ENCODE measurements at places on chromosomes 2 and 18. TPM values are rescaled to one million over a fixed set of nuclear protein-coding genes. Genes with fewer than 3 reads are reported as not detected.
A peak's percentile ranks its signal among the peaks of the same experiment; 100 is the strongest.

GRCh38 chr2:224580248-224580647, 4.9 kb downstream of the CUL3 start:
- DNase-seq = no peak

GRCh38 chr2:118185210-118186109, 97.2 kb downstream of the INSIG2 start:
- DNase-seq = peak; percentile 48

DNA sequence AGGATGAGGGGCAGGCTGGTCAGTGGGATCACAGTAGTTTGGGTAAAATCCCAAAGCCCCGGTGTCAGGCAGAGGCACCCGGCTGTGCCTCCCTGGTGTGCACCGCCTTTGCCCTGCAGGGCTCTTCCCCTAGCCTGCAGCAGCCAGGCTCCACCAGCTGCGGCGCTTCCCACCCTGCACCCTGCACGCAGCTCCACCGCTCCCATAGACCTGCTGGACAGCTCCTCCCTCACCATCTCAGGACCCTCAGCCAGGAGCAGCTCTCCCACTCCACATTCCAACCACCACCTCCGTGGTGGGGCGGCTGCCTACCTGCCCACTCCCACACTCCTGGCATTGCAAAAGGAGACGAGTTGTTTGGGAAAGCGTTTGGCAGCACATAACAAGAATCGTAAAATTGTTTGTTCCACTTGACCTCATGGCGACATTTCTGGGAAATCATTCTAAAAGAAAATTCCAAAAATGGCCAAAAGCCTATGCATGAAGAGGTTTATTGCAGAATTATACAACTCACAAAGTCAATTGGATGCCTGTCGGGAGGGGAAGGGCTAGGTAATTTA, 287.4 kb upstream of the HDAC4 start:
- no peak for DNase-seq

DNA sequence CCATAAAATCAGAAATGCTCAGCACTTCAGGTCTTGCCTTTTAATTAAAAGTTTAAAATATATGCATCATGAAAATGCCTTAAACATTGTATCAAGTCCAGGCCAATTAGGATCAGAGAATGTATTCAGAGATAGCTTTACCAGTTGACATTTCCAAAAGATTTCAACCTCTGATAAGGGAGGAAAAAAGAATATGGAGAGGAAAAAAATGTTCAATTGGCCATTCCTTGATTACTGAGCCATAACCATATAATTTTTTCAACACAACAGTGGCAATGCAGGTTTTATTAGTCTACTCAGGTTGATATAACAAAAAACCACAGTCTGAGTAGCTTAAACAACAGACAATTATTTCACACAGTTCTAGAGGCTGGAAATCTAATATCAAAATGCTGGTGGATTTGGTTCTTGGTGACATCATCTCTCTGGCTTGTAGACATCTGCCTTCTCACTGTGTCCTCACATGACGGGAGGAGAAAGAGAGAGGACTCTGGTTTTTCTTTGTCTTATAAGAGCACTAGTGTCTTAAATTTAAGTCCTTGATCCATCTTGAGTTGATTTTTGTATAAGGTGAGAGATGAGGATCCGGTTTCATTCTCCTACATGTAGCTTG, 111.9 kb downstream of the IRS1 start:
- no peak for DNase-seq

DNA sequence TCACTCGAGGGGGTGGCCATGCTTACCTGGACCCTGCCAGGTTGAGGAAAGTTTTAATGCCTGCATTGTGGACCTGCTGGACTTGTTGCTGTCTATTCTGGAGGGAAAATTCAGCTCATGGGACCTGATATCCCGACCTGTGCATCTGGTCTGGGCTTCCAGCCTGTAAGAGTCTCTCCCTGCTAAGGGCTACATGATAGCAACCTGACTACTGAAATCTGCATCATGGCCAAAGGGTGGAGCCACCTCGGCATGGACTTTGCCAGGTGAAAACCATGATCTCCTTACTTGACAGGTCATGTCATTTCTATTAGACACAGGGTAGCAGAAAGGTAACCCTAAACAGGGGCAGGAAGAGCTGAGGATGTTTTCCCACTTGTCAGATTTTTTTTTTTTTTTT, 12.9 kb upstream of the SLC66A3 start:
- DNase-seq = no peak

Gene LRRC30
- polyA plus RNA-seq = 0.40 TPM

DNA sequence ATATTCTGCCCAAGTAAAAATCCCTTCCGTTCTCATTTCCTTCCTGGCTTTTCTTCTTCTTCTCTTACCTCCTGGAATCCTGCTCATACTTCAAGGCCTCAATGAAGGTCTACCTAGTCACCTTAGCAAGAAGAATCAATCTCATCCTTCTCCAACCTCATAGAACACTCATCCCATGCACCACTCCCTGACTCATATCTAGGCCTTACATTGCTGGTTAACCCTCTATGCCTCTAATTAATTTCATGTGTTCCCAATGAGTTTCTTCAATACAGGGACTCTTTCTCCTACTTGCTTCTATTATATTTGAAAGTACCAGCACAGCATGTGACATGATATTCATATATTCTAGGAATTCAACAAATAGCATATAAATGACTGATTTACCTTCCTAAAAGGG, 63.0 kb downstream of the BCL11A start:
- no peak for DNase-seq

DNA sequence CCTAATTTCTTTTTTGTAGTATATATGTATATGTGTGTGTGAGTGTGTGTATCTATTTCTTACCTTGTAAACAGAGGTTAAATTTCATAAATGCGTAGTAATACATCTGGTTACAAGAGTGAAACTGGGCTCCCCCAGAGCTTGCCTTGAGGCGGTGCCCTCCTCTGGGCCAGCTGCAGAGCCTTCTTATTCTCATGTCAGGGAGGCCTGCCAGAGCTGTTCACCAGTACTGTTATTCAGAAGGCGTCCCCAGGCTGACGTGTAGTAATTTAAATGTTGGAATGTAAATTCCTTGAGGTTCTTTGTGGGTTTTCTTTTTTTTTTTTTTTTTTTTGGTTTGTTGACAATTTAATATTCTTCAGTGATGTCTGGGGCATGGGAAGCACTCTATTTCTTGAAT, 11.2 kb downstream of the COPS8 start:
- no peak for DNase-seq

DNA sequence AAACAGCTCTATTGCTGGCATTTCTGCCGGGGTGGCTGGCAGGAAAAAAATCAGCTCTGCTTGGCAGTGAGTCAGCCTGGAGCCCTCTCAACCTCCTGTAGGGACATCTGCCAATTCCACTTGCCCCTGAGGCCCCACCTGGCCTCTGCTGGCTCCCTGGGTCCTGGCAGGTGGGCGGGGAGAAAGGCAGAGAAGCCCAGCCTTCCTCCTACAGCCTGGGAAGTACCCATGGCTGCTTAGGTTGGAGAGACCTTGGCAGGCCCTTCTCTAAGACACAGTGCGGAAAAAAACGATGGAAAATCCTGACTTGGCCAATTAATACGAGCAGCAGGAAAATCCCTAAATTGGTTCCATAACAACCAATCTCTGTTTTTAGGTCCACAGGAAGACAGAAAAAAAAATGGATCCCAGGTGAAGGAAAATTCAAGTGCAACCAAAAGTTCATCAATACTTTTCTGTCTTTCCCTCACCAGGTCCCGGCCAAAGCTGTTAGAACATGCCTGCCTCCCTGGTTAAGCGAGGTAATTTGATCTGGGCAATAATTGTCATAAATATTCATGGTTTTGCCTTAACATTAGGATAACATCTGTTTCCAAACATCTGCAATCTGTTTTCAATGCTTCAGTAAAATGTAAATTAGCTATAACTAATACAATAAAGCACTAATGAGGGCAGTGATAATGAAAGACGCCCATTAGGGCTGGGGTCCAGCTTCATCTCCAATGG, 245.9 kb downstream of the TFCP2L1 start:
- DNase-seq = no peak

Gene IL36B
- not detected for polyA plus RNA-seq

GRCh38 chr2:74481961-74482800, 617 bp downstream of the CCDC142 start:
- no peak for DNase-seq

GRCh38 chr18:53147472-53147871, 807.5 kb downstream of the DCC start:
- DNase-seq = no peak

- DNase-seq = no peak
These were observed 3.5 kb upstream of the ATL2 start for GRCh38 chr2:38380397-38381130.

DNA sequence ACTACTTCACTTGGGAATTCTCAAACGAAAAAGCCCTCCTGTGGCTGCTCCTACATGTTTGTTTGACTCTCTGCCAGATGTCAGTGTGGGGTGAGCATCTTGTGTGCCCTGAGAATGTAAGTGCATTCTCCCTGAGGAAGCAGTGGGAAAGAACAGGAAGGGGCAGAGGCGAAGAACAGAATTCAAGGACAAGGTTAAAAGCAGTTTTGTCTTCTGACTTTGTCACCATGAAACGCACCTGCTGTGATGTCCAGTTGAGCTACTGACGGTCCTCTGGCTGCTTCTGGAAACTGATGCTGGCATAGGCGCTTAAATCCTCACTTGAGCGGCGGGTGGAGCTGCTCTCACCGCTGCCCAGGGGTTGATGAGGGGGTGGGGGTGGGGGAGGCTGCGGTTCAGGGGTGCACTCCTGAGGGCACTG, 4.9 kb downstream of the IRS1 start:
- DNase-seq = no peak

DNA sequence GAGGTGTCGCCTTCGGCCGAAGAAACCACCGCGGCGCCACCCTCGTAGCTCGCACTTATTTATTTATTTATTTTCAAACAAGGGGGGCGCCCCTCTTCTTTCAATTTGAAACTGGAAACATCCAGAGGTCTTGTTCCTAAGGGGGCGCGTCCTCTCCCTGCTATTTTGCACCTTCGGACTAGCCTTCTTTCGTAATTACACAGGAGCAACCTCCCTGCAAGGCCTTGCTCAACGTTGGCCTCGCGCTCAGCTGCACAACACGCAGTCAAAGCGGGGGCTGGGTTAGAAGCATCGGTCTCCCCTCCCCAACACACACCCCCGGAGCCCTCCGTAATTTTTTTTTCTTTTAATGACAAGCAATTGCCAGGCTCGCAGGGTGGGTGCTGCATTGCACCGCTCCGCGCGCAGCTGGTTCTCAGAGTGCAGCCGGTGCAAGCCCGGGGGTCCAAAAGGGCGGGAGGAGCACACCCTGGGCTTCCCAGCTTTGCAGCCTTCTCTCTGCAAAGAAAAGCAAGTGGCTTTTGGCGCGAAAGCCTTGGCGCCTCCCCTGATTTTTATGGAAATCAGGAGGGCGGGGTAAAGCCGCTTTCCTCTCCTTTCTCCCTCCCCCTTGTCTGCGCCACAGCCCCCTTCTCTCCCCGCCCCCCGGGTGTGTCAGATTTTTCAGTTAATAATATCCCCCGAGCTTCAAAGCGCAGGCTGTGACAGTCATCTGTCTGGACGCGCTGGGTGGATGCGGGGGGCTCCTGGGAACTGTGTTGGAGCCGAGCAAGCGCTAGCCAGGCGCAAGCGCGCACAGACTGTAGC, at the start of gene MYCN:
Gene MYCN (plus strand): TSS at position 697 of the 807 bp plus-strand sequence. CDS start 1,515 bp downstream, outside the sequence.
- peak; percentile 81 for DNase-seq

GRCh38 chr2:120851116-120851773, 115.6 kb downstream of the GLI2 start:
- DNase-seq = no peak

DNA sequence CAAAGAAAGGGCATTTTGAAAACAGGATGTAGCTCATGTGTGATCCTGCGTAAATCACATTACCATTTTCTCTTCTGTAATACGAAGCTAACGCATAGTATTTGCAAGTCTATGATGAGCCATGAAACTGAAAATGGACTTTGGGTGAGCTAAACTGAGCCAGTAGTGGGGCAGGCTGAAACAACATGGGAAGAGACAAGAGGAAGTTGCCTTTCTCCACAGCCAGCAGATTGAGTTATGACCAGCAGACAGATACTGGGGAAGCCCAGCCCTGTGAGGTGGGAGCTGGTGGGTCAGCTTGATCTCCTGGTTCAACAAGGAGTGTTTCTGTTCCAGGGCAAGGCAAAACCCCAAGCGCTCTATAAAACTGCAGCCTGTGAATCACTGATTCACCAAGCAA, 11.8 kb downstream of the CYRIA start:
- no peak for DNase-seq

GRCh38 chr18:38961880-38962279, 1396.3 kb upstream of the CELF4 start:
- DNase-seq = no peak

Gene IL36RN
- polyA plus RNA-seq = not detected

Data from right renal cortex interstitium (tissue), 3 donors.